Hematopoietic multipotent progenitor cell (in vitro differentiated cells): ENCODE measurements at places on chromosomes 5 and 9.
A peak's percentile ranks its signal among the peaks of the same experiment; 100 is the strongest.

GRCh38 chr9:36064448-36065037 is 27.8 kb downstream of the RECK start:
- DNase-seq = no peak

GRCh38 chr9:107929443-107929842 is 439.9 kb upstream of the KLF4 start:
- peak; percentile 47 for DNase-seq

DNA sequence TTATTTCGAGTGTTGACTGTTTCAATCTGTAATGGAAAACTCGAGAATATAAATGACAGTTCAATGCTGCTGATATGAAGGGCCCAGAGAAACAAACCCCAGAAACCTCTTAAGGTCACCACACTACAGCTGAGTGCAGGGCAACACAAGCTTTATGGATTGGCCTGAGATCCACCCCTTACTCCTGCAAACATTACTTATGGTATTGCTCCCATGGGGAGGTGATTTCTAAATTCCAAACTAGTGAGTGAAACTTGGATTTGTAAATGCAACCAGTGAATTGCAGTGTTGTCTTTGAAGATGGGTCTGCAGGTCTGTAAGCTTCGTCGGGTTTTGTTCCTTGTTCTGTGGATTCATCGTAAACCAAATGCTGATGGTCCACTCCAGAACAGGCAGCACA is 85.4 kb downstream of the NTRK2 start:
- no peak for DNase-seq

GRCh38 chr5:72288924-72289323 is 31.1 kb downstream of the MRPS27 start:
- DNase-seq = no peak
